Activated CD8-positive, alpha-beta memory T cell treated with anti-CD3 and anti-CD28 coated beads for 4 hours (primary cell): ENCODE measurements at places on chromosomes 12 and 14.

GRCh38 chr14:75432411-75432810, 4.6 kb downstream of the JDP2 start:
- no peak for DNase-seq

GRCh38 chr12:87960566-87960965, 68.6 kb downstream of the C12orf50 start:
- DNase-seq = no peak

GRCh38 chr12:80711866-80712265, 4.4 kb downstream of the MYF6 start:
- no peak for DNase-seq

DNA sequence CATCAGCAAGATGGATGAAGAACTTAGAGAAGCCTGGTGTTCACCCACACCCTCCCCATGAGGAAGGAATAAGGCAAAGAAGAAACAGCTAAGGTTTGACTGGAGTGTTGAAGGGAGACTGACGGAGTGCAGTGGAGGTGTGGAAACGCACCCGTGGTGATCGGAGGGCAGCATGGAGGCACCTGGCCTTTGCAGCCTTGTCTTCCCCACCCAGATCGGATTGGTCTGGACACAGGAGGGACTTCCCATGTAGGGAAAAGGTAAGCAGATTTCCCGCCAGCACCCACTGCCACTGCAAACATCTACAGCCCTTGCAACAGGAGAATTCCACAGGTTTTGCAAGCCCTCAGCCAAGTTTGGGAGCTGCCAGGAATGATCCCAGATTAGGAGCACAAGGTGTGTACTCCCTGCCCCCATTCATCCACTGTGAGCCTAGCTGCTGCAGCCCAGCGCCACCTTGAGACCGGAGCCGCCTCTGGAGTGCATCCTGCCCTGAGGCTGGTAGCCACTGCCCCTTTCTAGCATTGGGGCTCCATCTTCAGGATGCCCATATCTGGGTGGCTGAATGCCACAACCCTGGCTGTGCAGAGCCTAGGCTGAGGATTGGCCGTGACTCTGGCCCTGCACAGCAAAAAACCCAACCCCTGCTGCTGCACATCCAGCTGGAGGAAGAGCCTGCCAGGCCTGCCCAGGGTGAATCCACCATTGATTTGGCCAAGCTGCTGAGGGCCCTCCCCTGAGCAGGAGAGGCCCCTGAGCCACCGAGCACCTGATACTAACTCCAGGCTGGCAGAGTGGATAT, 411.1 kb downstream of the TMEM121 start:
- DNase-seq = no peak

GRCh38 chr14:26839481-26839880, 241.6 kb upstream of the NOVA1 start:
- DNase-seq = no peak

DNA sequence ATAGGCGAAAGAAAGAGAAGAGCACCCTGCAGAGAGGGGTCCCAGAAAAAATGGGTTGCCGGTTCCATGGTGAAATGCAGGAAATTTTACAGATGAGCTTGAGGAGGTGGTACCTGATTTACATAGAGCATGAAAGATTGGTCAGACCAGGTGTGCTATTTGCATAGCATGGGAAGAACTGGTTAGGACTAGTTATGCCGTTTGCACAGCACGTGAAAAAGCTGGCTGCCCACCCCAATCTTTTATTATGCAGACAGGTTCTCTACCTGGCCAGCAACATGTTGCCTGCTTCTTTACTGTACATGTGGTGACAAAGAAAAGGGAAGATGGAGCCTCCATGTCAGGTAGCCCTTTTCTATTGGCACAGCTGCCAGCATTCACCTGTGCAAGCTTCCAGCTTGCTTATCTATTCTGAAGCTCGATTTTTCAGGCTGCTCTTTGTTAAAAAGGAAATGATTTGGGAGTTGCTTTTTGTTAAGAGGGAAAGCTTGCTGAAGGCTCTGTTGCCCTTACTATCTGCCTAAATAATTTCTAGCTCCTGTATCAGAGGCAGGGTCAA, 62.9 kb upstream of the ELK3 start:
- no peak for DNase-seq

DNA sequence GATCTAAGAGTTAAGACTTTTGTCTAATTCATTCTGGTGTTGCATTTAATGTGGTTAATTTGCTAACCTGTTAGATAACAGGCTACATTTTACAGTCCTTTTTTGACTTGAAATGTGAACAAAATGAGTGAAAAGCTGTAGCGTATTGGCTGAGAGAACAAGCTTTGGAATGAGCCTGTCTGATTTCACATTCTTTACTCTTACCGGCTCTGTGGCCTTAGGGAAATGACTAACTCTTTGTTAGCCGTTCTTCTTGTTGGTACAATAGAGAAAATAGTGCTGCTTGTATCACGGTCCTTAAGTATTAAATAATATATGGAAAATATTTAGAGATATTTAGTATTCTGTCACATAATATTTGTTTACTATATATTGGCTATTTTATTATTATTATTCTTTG, 1.9 kb downstream of the MNAT1 start:
- DNase-seq = no peak

GRCh38 chr12:105573574-105573973, 243.1 kb downstream of the C12orf75 start:
- no peak for DNase-seq
